Stimulated activated CD4-positive, alpha-beta T cell treated with anti-CD3 and anti-CD28 coated beads, Interleukin-4, amount 100 ng/mL, for 48 hours (primary cell): ENCODE measurements at places on chromosomes 7 and 10.

GRCh38 chr10:79505829-79506228 is 6.5 kb upstream of the EIF5AL1 start:
- DNase-seq: no peak

DNA sequence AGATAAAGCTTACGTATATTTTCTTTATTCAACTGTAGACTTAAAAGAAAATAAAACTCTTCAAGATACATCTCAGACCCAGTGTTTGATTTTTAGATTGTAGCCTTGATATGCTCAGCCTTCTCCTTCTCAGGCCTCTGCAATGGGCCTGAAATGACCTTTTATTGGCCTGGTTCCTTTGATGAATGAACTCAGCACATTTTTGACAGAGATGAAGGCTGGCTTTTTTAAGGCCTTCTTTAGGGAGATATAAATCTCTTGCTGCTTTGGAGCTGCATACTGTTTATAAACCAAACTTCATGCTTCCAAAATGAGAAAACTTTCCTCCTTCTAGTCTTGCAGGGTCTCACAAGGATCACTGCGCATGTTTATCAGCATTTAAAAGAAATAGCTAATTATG is 1049.8 kb downstream of the LRMDA start:
- DNase-seq: no peak

DNA sequence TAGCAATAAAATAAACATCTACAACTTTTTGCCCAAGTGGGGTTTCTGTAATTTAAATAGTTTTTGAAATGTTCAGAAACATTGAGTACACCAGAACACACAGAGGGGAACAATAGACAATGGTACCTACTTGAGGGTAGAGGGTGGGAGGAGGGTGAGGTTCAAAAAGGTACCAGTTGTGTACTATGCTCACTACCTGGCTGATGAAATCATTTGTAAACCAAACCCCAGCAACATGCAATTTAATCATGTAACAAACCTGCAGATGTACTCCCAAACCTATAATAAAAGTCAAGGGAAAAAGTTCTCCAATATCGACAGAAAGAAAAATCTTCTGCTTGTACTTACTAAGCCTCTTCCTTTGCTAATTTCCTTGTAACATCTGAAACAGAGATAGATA is 4.2 kb upstream of the TES start:
- no peak for DNase-seq

DNA sequence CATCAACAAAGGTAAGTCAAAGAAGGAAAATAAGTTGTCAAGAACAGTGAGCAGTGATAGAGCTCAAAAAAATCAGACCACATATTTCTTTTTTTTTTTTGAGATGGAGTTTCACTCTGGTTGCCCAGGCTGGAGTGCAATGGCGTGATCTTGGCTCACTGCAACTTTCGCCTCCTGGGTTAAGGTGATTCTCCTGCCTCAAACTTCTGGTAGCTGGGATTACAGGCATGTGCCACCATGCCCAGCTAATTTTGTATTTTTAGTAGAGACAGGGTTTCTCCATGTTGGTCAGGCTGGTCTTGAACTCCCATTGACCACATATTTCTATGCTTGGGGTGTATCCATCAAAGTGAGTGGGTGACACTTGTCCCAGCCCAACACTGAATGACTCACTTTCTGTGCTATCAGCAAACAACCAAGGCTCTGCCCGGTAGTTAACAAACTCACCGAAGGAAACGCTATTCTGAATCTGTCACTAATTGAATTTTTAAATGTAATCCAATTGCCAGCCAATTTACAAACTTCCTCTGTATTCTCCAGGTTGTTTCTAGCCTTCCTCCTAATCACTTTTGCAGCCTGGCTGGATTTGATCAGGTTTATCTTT is 19.6 kb upstream of the SMNDC1 start:
- DNase-seq: no peak

DNA sequence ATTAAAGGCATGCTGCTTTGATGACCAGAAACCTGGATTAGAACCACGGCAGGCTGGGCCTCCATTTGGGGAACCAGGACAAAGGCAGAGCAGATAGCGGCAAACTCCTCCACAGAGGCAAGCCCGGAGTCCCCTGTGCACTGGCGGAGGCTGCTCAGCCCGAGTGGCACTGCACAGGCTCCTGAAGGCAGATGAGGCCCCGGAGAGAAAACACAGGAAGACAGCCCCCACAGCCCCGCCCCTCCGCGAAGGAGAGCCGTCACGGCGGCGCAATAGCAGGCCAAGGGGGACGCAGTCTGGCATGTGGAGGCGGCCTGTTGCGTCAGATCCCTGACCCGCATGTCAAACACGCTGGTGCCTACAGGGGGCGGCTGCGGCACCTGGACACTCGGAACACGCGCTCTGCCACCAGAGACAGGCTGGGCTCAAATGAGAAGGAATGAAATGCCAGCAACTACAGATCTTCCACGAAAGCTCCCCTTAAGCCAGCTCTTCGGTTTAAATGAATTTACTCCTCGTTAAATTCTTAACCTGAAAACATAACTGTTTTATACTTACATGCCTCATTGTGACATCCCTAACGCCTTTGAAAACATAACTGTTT is 128.5 kb downstream of the MAD1L1 start:
- DNase-seq: peak; percentile 71

DNA sequence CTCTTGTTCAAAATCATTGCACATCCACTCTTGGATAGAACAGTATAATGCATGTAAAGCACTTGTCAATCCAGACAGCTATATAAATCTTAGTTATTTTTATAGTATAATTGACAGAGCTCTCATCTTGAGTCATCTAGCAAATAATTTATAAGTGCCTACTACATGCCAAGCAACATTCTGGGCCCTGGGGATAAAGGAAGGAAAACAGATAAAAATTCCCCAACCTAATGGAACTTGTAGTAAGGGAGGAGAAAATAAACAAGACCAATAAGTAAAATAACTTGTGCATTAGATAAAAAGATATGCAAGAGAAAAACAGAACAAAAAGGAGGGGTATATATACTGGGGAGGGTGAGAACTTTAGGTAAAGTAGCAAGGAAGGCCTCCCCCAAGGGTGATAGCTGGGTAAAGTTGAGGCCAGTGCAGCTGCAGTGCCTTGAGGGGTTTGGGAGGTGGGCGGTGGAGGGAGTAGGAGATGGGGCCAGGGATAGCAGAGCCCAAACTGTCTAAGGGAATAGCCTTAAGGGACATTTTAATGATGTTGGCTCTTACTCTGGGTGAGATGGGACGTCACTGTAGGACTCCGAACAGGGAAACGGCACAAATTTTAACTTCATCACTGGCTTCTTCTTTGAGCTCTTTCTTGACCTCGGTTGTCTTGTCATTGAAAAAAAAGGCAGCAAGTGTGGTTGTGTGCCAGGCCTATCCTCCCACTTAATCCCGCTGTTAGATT is 79.3 kb upstream of the SEC61G start:
- DNase-seq: no peak

GRCh38 chr10:83515001-83515400 is 624.3 kb upstream of the GHITM start:
- DNase-seq: no peak

DNA sequence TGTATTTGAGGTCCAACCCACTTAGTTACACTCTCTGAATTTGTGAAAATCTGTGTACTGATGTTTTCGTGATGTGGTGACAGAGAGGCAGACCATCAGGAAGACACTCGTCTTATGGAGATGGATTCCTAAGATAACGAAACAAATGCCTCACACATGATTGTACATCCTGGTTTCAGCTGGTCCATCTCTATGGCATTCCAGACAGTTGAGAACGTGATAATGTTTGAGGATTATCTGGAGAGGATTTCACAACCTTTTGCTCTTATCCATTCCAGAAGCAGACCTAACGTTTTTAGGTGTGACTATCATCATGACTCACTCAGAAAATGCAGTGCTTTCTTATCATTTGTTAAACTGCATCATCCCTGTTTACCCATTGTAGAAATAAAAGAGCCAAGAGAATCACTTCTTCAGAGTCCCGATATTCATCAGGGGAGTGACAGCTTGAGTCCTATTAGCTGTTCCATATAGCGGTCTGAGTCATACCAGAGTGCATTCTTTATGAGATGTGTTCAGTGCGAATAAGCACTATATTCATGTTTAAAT is 74.5 kb downstream of the BMPER start:
- DNase-seq: no peak

DNA sequence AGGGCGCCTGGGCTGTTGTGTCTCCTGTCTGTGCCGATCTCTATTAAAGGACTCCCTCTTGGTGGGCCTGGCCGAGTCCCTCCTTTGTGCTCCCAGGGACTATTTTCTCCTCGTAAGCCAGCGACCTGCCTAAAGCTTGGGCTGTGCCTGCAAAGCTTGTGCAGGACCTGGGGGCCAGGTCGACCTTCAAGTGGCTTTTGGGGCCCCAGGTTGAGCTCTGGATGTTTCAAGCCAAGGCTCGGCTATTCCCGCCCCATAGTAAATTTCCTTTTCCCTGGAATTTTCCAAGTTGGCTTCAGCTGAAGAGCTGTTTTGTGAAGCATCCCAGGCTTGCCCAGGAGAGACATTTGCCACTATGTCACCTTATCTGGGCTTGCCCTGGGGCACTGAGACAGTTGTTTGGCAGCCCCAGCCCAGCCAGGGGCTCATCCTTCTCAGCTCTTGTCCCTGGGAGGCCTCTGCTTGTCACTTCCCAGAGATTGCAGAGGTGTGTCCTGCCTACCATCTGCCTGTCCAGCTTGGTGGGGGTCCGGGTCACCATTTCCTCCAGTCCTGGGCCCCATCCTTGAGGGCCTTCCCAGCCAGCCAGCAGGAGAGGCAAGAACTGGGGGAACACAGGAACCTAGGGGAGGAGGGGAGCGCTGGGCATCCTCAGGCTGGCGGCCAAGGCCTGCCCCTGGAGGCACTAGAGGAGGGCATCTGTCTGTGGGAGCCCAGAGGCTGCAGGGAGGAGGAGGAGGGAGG is 20.2 kb downstream of the ZMIZ2 start:
- DNase-seq: no peak

DNA sequence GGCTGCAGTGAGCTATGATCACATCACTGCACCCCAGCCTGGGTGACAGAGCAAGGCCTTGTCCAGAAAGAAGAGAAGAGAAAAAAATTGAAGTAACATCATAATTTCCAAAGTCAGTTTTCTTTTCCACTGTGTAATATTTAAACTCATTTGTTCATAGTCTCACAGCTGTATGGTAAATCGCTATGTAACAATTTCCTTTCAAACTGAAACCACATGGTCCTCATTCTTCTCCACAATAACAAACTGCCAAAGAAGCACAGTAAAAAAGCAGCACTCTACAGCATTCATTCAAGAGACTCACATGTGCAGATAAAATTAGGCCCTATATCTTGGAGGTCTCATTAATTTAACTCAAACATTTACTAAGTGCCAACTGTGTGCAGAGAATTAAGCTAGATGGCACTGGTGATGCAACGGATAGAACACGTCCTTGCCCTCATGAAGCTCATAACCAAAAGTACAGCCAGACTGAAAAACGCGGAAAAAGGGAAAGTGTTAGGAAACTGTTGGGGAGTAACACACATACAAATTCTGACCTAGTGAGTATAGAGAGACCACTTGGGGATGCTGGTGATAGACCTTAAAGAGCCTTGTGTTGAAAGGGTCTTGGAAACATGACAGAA is 174.0 kb upstream of the KCTD7 start:
- no peak for DNase-seq

DNA sequence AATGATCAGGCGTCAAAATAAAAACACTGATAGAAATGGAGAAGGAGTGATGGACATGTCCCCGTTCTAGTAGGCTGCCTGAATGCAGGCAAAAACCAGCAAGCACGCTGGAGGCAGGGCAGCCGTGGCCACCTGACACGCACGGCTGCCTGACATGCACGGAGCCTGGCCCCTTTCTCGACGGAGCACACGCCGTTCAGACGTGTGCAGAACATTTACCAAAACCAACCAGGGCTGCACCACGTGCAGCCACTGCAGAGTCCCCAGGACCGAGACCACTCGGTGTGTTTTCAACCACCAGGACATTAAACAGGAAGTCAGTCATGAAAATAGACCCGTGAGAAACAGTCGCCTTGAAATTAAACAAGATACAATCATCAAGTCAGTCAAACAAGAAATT is 61.9 kb upstream of the NKX6-2 start:
- DNase-seq: no peak
